Kidney glomerular epithelial cell (primary cell): ENCODE measurements at places on chromosomes 6 and 20.
A peak's percentile ranks its signal among the peaks of the same experiment; 100 is the strongest.

DNA sequence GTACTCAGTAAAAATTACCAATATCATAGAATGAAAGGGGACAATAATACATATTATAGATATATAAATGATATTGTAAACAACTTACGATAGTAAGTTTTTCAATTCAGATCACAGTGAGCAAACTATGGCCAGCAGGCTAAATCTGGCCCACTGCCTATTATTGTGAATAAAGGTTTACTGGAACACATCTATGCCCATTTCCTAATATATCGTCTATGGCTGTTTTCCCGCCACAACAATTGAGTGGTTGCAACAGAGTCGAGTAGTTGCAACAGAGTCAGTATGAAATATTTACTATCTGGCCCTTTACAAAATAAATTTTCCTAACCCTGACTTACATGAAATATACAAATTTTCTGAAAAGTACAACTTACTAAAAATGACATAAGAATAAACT lies 297.3 kb upstream of the KCNQ5 start:
- DNase-seq, result no peak

DNA sequence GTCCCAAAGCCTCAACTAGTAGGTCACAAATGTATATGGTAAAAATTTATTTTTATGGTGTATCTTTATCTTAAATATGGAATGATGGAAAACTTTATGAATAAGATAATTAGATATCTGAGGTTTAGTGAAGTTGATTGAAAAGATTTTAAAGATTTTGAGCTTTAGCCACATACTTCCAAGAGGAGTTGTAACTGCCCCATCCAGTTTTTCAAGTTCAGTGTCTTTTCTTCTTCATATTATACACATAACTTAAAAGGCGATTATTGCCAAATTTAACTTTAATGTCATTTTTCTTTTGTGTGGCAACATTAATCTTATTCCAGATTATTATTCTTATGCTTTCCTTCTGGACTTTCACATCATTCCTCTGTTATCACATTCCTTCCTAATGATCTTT lies 266.4 kb downstream of the TINAG start:
- no peak for DNase-seq

GRCh38 chr6:43737272-43738081 lies 32.5 kb upstream of the VEGFA start:
- no peak for DNase-seq

DNA sequence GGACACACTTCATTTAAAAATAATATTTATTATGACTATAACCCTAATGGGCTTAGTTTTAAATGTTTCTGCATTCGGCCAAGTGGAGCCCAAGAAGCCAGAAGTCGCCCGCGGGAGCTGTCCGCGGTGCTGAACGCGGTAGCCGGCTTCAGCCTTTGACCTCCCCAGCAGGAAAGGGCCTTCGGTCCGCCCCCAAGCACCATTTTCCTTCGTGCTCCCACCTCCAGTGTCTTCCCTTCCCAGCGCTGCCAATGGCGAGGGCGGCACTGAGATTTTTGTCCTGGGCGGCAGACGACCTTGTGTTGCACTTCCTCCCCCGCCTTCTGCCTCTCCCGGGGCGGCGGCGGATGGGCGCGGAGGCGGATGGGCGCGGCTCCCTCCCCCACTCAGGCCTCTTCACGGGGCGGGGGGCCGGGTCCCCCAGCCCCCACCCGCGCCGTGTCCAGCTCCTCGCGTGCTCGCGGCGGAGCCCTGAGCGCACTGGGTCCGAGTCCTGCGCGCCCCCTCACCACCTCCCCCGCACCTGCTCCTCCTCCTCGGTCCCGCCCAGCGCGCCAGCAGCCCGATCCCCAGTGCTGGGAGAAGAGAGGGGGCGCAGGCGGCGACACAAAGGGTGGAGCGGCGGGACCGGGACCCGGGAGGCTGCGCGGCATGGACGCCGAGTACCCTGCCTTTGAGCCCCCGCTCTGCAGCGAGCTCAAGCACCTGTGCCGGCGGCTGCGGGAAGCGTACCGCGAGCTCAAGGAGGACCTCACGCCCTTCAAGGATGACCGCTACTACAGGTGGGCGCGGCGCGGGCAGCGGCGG lies 23.6 kb upstream of the TMEM181 start:
- peak; percentile 32 for DNase-seq

DNA sequence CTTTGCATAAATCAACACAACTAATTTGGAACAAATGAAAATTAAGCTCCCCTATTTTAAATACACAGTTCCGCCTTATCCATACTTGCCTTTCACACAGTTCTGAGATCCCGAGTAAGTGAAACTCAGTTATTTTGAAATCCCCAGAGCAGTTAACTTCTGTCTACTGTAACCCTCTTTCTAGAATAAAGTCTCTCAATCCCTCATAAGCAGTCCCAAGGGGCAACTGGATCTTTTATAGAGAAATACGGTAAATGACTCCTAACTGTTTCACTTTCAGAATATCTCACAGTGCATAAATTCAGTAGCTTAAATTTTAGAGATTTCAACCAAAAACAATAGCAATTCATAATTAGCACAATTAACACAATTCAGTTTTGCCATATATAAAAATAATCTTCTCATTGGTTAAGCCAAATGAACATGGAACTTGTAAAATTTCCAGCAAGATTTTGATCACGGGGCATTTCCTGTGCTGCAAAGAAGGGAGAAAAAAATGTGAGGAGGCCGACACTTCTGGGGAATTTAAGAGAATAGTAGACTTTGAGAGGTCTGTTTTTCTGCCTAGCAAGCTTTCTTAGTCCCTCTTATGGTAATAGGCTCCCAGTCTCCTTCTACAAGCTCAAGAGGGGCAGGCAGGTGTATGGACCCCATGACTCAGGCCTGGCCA lies 78.3 kb downstream of the KIF6 start:
- no peak for DNase-seq

- DNase-seq, result peak; percentile 72
Measured at GRCh38 chr20:53828682-53829254, 235.1 kb upstream of the ZNF217 start.

DNA sequence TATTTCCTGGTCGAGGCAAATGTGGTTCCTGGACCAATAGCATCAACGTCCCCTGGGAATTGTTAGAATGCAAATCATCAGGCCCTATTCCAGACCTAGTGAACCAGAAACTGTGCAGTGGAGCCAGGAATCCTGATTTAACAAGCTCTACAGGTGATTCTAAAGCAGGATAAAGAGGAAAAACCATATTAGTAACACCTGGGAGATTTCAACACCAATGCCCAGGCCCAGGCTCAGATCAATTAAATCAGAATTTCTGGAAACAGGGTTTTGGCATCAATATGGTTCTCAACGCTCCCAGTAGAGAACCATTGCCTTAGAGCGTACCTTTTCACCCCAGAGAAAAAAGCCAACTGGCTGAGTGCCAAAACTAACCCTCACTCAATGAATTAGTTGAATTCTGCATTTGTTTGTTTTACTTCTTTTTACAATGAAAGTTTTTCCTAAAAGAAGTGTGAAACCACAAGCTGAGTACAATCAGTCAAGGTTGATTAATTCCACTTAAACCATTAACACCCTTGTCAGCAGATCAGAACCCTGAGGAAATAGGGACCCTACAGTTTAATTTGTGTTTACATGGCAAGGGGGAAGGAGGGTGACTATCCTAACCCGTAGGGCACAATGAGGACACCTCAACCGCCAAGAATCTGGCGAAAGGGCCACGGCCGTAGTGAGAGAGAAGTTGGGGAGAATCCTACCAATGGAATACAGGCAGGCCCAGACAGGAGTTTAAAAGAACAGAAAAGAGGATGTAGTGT lies 34.9 kb upstream of the LOC128125822 start:
- no peak for DNase-seq

- DNase-seq, result peak; percentile 70
Measured at GRCh38 chr20:63653041-63653973, at the start of gene STMN3. TSS of gene STMN3 (minus strand) at chr20:63653424. CDS start at chr20:63653345, 79 bp downstream.

DNA sequence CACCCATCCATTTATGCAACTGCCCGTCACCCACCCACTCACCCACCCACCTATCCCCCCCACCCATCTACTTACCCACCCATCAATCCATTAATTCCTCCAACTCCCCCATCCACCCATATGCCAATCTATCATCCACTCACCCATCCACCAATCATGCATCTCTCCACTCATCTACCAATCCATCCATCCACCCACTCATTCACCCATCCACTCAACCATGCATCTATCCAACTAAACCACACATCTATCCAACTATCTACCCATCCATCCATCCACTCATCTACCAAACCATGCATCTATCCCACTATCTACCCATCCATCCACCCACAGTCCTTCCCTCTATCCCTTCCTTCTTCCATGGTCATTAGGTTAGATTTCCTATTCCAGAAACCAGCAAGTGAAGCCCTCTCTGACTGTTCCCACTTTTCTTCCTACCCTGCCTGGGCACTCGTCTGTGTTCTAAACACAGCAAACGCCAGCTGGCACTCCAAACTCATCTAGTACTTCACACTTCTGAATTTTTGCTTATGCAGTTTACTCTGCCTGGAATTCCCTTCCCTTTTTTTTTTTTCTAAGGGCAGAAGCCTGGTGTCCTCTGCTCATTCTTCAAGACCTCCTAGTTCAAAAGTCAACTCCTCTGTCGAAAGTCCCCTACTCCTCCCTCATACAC lies 43.1 kb downstream of the ARHGAP40 start:
- no peak for DNase-seq

- DNase-seq, result no peak
Measured at GRCh38 chr20:53757472-53757913, 163.9 kb upstream of the ZNF217 start.

GRCh38 chr20:62020935-62021701 lies 44.6 kb downstream of the TAF4 start:
- DNase-seq, result no peak

- no peak for DNase-seq
Measured at GRCh38 chr20:15976047-15976736, 597.1 kb downstream of the KIF16B start.

GRCh38 chr6:29705389-29706231 lies 17.6 kb upstream of the HLA-F start:
- DNase-seq, result peak; percentile 66

DNA sequence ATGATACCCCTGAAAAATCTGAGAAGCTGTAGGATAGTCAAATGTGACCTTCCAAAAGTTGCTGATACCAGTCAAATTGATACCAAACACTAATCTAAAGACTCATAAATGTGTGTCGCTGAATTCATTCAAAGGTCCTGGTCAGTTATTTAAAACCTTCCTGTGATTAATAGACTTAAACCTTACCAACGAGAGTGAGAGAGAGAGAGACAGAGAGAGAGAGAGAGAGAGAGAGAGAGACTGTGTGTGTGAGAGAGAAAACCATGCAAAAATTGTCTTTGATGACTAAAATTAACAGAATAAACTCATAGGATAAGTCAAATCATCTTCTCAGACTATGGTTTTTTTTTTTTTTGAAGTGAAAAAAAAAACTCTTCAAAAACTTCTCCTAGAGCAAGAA lies 370.9 kb upstream of the HS3ST5 start:
- DNase-seq, result no peak

GRCh38 chr6:83019741-83020140 lies 45.9 kb downstream of the UBE3D start:
- no peak for DNase-seq

DNA sequence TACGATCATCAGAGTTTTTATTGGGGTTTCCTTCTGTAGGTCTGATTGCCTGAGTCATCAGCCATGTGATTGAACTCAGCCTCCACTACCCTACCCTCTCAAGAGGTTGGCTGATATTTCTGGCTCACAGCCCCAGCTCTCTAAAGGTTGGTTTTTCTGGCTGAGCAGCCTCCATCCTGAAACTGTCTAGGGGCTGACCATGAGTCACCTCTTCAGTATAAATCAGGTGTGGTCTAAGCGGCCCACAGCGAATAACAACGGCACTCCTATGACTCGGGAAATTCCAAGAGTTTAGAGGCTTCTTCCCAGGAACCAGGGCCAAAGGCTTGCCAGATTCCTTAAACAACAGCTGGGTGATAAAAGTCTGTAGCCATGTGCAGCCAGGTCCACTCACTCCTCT lies 115.5 kb downstream of the SOD2 start:
- DNase-seq, result peak; percentile 85

GRCh38 chr6:16480763-16481560 lies 242.6 kb downstream of the GMPR start:
- no peak for DNase-seq

- peak; percentile 77 for DNase-seq
Measured at GRCh38 chr6:49531774-49532569, 18.5 kb upstream of the C6orf141 start.

- no peak for DNase-seq
Measured at GRCh38 chr6:165678429-165678828, 15.4 kb upstream of the PDE10A start.

DNA sequence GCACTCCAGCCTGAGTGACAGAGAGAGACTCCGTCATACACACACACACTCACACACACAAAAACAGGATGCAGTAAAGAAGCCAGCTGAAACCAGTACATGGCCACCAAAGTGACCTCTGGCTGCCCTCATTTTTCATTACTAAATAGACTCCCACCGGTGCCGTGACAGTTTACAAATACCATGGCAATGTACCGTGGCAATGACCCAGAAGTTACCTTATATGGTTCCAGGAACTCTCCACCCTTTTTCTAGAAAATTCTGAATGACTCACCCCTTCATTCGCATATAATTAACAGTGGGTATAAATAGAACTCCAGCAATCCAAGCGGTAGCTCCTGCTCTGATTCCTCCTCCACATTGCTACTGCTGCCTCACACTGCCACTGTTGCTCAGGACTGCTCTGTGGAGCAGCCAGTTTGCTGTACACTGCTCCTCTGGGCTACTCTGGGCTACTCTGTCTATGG lies 57.7 kb downstream of the SNX5 start:
- peak; percentile 92 for DNase-seq

DNA sequence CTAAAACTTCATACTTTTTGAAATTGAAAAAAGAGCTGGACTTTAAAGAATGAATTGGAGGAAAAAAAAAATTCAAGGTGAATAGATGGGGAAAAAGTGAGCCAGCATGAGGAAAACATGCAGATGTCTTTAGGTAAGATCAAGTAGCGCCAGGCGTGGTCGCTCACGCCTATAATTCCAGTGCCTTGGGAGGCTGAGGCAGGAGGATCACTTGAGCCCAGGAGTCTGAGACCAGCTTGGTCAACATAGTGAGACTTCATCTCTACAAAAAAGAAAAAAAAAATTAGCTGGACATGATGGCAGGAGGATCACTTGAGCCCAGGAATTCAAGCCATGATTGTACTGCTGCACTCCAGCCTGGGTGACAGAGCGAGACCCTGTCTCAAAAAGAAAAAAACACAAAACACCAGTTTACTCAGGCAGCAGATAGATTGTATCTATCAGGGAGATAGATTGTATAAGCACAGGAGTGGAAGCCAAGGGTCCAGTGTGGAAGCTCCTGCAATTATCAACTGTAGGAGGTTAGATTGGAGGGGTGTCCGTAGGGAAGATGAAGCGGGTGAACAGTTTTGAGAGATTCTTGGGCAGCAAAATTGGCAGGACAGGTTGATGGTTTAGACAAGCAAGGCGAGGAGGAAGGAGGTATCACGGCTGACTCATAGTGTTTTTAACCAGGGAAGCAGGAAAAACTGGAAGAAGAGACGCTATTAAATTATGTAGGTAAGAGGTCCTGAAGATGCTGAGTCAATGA lies 97.6 kb upstream of the ZNF217 start:
- DNase-seq, result no peak
